ENCODE measurements at places on chromosomes 16 and 17. TPM values are rescaled to one million over a fixed set of nuclear protein-coding genes. Genes with fewer than 3 reads are reported as not detected.

The SDK2 gene
- total RNA-seq, result 0.09 TPM

- H3K27me3 ChIP-seq, result no peaks in the 10 kb centered on the region
- no peak overlapping the region for H3K27ac ChIP-seq
- no peaks in the 10 kb centered on the region for H3K4me1 ChIP-seq
- H3K36me3 ChIP-seq, result no peaks in the 10 kb centered on the region
- no peak for DNase-seq
Measured at GRCh38 chr16:7745276-7745675, 412.6 kb downstream of the RBFOX1 start.

DNA sequence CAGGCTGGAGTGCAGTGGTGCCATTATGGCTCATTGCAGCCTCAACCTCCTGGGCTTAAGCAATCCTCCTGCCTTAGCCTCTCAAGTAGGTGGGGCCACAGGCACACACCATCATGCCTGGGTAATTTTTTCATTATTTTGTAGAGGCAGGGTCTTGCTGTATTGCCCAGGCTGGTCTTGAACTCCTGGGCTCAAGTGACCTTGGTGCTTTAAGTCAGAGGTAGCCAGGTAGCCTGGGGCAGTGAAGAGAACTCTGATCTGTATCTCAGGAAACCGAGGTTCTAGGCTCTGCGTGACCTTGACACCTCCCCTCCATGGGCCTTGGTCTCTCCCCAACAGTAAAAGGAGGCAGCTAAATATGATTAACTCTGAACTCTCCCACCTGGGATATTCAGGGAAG, 3.4 kb downstream of the CTF1 start:
- H3K27ac ChIP-seq, result no peak overlapping the region
- H3K4me1 ChIP-seq, result peaks cover 51% of the 10 kb centered on the region
- H3K4me3 ChIP-seq, result no peak overlapping the region
- peaks cover 3% of the 10 kb centered on the region for H3K36me3 ChIP-seq
- no peaks in the 10 kb centered on the region for H3K27me3 ChIP-seq
- DNase-seq, result no peak

GRCh38 chr16:11554053-11554452, 32.7 kb downstream of the LITAF start:
- DNase-seq, result no peak
- H3K27ac ChIP-seq, result no peak overlapping the region
- peaks cover 66% of the 10 kb centered on the region for H3K36me3 ChIP-seq
- H3K27me3 ChIP-seq, result no peaks in the 10 kb centered on the region
- H3K4me1 ChIP-seq, result peaks cover 31% of the 10 kb centered on the region

- peaks cover 21% of the 10 kb centered on the region for H3K4me1 ChIP-seq
- no peak for DNase-seq
- H3K27me3 ChIP-seq, result no peaks in the 10 kb centered on the region
- peaks cover 55% of the 10 kb centered on the region for H3K36me3 ChIP-seq
- no peak overlapping the region for H3K27ac ChIP-seq
Measured at GRCh38 chr16:57066625-57067024, 25.8 kb upstream of the CPNE2 start.

GRCh38 chr16:87474566-87474996, 18.2 kb downstream of the ZCCHC14 start:
- no peak for DNase-seq
- no peaks in the 10 kb centered on the region for H3K4me1 ChIP-seq
- H3K4me3 ChIP-seq, result no peak overlapping the region
- peaks cover 15% of the 10 kb centered on the region for H3K27me3 ChIP-seq

The TMEM88 gene
- 1.2 TPM for total RNA-seq

GRCh38 chr16:17160285-17160853, 310.4 kb downstream of the XYLT1 start:
- no peak for DNase-seq
- no peak overlapping the region for H3K4me3 ChIP-seq
- no peak overlapping the region for H3K27ac ChIP-seq
- H3K27me3 ChIP-seq, result no peaks in the 10 kb centered on the region

The ZNF652 gene
- total RNA-seq, result 32.2 TPM

The CAPNS2 gene
- not detected for total RNA-seq

The PLSCR3 gene
- total RNA-seq, result 74.2 TPM

DNA sequence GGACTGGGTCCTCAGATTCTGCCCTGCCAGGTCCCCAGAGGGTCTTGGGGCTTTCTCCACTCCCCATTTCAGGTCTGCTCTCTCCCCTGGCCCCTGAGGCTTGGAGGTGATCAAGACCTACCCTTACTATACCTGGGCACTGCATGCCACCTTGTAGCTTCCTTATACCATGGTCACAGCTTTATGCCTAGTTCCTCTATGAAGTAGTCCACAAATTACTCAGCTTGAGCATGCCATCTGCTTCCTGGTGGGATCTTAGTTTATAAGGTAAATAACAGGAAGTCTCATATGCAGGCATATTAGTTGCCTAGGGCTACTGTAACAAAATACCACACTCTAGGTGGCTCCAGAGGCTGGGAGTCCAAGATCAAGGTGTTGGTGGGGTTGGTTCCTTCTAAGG, 11.0 kb upstream of the PMFBP1 start:
- H3K4me3 ChIP-seq, result no peak overlapping the region
- no peaks in the 10 kb centered on the region for H3K36me3 ChIP-seq
- no peak overlapping the region for H3K27ac ChIP-seq
- no peak for DNase-seq

The CRHR1 gene
- not detected for total RNA-seq

DNA sequence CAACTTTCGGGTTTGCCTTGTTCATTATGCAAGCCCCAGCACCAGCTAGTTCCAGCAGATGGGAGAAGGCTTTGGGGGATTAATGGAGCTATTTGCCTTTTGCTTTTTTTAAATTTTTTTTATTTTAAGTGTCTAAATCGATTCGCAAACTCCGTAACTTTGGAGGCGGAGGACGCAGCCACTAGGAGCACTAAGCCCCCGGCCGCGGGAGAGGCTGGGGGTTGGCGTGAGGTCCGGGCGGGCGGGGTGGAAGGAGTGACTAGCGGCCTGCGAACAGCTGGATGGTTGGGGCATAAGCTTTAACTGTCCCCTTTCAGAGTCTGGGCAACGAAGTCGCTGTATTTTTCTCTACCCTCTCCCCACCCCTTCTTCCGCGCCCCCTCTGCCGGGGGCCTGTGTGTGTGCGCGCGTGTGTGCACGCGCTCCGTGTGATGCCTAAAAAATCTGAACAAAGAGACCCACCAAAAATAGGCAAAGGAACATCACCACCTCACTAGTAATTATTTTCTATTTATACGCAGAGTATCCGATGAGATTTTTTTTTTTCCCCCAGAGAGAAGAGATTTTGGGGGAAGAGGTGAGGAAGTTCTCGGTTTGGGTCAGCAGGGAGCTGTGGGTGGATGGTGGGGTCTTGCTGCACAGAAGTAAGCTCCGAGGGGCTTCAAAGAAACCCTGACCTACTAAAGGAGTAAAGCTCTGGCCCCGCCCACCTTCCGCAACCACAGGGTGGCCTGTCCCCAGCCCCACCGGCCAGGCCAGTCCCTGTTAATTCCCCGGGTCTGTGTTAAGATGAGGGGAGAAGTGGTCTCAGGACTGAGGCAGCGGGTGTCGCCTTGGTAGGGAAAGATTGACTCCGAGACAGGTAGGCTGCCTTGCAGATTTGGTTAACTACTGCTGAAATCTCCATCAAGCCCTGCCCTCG, 2.3 kb downstream of the SHISA9 start:
- H3K4me3 ChIP-seq, result no peak overlapping the region
- no peak for DNase-seq
- no peak overlapping the region for H3K27ac ChIP-seq
- peaks cover 2% of the 10 kb centered on the region for H3K4me1 ChIP-seq

DNA sequence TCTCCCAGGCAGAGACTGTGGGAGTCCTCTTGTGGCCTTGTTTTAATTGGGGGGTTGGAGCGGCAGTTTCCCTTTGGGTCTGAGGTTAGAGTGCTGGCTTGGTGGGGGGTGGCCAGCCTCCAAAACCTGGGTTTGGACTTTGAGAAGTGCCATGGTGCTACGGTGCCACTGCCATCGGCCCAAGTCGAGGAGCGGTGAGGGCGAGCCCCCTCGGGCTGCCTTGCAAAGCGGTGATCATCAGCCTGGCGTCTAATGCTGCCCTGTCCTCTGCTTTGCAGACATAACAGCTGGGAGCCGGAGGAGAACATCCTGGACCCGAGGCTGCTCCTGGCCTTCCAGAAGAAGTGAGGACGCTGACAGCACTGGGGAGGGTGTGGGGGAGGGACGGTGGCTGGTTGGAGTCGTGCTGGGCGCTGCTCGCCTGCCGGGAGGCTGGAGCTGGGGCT, 1.2 kb downstream of the CBX2 start:
- H3K36me3 ChIP-seq, result no peaks in the 10 kb centered on the region
- H3K27me3 ChIP-seq, result peaks cover 60% of the 10 kb centered on the region
- H3K27ac ChIP-seq, result no peak overlapping the region
- peak overlapping the region; percentile 77 for H3K4me3 ChIP-seq
- DNase-seq, result no peak

DNA sequence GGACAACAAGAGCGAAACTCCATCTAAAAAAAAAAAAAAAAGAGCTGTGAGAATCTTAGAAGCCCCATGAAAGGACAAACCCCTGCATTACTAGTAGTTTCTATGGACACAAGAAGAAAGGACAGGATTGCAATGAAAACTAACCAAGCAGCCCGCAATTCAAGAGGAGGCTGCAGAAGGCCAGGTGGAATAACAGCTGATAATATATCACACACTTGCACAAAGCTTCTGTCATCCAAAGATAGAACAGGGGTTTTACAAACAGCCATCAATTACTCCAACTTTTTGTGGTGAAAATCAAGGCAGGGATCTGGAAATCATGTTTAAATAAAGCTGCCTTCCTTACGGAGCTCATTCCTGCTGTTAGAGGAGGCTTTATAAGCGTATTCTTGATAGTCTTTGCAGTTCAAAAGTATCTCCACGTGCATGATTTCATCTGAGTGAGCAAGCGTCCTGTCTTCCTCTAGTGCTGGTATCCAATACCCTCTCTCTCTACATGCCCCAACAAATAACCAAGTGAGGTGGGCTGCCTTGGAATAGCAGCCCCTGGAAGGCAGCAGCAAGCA, 23.1 kb upstream of the TMEM94 start:
- peaks cover 20% of the 10 kb centered on the region for H3K4me1 ChIP-seq
- H3K27ac ChIP-seq, result no peak overlapping the region

The TTLL6 gene
- total RNA-seq, result not detected

DNA sequence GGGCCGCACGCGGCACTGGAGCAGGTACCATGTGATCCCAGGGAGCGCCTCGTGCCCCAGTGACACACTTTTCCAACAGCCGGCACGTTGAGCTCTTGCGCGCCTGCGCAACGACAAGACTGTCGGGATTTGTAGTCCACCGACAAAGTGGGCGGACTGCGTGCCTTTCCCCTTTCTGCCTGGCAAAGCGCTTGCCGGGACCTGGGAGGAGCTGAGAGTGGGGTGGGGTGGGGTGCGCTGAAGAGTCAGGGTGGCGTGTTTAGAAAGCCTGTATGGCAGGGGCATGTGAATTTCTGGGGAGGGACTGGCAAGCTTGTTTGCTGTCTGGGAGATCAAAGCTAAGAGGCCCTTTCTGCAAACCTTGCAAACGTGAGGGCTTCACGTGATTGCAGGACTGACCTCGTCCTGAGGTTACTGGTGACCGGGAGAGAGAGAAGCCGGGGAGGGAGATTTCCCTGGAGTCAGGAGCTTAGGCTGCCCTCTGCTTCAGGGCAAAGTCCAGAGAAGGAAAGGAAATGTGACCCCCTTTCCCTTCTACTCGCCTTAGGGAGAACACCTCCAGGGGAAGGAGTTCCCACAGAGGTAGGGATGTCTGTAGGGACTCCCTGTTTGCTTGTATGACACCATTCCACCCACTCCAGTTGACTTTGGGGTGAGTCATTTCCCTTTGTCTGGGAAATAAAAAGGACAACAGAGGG, 429 bp upstream of the NR1D1 start:
- no peaks in the 10 kb centered on the region for H3K27me3 ChIP-seq
- H3K4me1 ChIP-seq, result peaks cover 88% of the 10 kb centered on the region
- peak; percentile 95 for DNase-seq
- peak overlapping the region; percentile 85 for H3K27ac ChIP-seq
- H3K4me3 ChIP-seq, result peak overlapping the region; percentile 73
- peaks cover 10% of the 10 kb centered on the region for H3K36me3 ChIP-seq

DNA sequence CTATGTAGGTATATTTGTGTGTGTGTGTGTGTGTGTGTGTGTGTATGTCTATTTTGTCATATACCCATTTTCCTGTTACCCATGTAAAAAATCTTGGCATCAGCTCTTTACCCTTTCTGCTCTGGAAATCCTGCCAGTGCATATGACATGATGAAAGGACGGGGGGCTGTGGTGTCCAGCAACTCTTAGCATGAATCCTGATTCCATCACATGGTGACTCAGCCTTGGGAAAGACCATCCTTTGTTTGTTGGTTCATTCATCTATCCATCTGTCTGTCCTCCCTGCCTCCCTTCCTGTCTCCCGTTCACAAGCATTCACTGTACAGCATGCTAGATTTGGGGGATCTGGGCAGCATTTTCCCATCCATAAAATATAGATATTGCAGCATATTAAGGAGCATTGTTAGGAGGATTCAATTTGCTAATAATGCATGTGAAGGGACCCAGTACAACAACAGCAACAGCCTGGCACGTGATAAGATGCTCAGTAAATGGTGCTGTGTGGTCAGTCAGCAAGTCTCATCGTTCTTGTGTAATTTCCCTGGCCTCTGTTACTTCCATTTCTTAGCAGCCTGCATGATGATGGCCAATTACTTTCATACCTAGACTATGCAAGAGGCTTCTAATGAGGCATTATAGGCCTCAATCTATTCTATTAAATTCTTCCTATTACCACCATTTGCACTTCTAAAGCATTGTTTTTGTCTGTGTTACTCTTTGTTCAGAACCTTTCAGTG, 191.0 kb downstream of the PRKCA start:
- H3K36me3 ChIP-seq, result peaks cover 12% of the 10 kb centered on the region
- DNase-seq, result no peak
- H3K27me3 ChIP-seq, result no peaks in the 10 kb centered on the region
- H3K27ac ChIP-seq, result no peak overlapping the region
- H3K4me3 ChIP-seq, result no peak overlapping the region

GRCh38 chr16:31148281-31148728, 1.6 kb downstream of the PRSS36 start:
- no peak overlapping the region for H3K27ac ChIP-seq
- H3K4me3 ChIP-seq, result no peak overlapping the region
- peaks cover 10% of the 10 kb centered on the region for H3K27me3 ChIP-seq
- no peaks in the 10 kb centered on the region for H3K36me3 ChIP-seq
- no peak for DNase-seq

The PGAP6 gene
- total RNA-seq, result 46.6 TPM

The COPZ2 gene
- 14.1 TPM for total RNA-seq

GRCh38 chr16:29756654-29757053, 10.9 kb upstream of the C16orf54 start:
- no peak for DNase-seq
- no peak overlapping the region for H3K4me3 ChIP-seq
- H3K27me3 ChIP-seq, result no peaks in the 10 kb centered on the region
- no peak overlapping the region for H3K27ac ChIP-seq
- peaks cover 14% of the 10 kb centered on the region for H3K4me1 ChIP-seq
- no peaks in the 10 kb centered on the region for H3K36me3 ChIP-seq

The SERPINF2 gene
- 0.18 TPM for total RNA-seq

DNA sequence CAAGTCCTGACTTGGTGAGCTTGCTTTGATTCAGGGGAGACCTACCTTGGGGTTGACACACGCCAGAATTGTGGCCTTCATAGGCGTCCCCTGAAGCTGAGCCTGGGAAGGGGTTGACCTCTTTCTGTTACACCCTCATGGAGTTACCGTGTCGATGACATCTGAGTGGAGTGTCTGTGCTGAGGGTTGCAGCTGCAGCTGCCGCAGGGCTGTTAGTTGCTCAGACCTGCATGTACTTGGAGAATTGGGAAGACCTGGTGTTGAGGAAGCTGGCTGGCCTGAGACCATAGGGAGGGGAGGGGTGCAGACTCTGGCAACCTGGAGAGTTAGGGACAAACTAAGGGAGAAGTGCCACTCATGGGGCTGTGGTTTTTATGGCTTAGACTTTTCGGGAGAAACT, 9.6 kb downstream of the GSE1 start:
- H3K4me1 ChIP-seq, result peaks cover 21% of the 10 kb centered on the region
- no peak for DNase-seq
- H3K27me3 ChIP-seq, result no peaks in the 10 kb centered on the region
- peaks cover 3% of the 10 kb centered on the region for H3K36me3 ChIP-seq
- no peak overlapping the region for H3K27ac ChIP-seq

The CCL3 gene
- 77.2 TPM for total RNA-seq

The ST6GALNAC2 gene
- not detected for total RNA-seq
